Sciatic nerve (tissue), 2 donors: ENCODE measurements at places on chromosomes 7 and 10.

- no peak for DNase-seq
Measured at GRCh38 chr7:131148708-131149428, 178.8 kb upstream of the MKLN1 start.

- DNase-seq: no peak
Measured at GRCh38 chr7:49001610-49002033, 77.3 kb downstream of the CDC14C start.

GRCh38 chr7:98064233-98064632, 42.4 kb upstream of the LMTK2 start:
- no peak for DNase-seq

GRCh38 chr7:85186521-85187241, at the start of gene SEMA3D:
SEMA3D (minus strand) TSS chr7:85187056; CDS start chr7:85121891, 65,165 bp downstream.
- DNase-seq: peak; percentile 81

DNA sequence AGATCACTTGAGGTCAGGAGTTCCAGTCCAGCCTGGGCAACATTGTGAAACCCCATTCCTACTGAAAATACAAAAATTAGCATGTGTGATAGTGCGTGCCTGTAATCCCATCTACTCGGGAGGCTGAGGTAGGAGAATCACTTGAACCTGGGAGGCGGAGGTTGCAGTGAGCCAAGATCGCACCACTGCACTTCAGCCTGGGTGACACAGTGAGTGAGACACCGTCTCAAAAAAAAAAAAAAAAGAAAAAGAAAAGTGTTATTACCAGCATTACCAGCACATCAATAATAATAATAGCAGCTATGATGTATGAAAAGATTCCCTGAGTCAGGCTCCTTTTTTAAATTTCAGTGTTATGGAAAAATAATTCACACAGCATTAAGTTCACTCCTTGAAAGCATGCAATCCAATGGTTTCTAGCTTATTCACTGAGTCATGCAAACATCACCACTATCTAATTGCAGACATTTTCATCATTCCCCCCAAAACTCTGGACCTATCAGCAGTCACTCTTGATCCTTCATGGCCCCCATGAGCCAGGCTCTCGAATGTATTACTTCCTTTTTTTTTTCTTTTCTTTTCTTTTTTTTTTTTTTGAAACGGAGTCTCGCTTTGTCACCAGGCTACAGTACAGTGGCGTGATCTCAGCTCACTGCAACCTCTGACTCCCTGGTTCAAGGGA, 228.4 kb downstream of the FANK1 start:
- DNase-seq: no peak

- DNase-seq: no peak
Measured at GRCh38 chr7:130953196-130953595, 219.2 kb upstream of the KLF14 start.

- no peak for DNase-seq
Measured at GRCh38 chr7:101565601-101566209, 63.4 kb downstream of the MYL10 start.

GRCh38 chr7:73770002-73770859, at the start of gene CLDN3:
CLDN3 (minus strand) TSS chr7:73770270; CDS start chr7:73770049, 221 bp downstream.
- DNase-seq: peak; percentile 49

- DNase-seq: peak; percentile 26
Measured at GRCh38 chr7:55502124-55502857, 70.0 kb downstream of the VOPP1 start.

GRCh38 chr7:102291056-102291915, 4.6 kb downstream of the SH2B2 start:
- no peak for DNase-seq

DNA sequence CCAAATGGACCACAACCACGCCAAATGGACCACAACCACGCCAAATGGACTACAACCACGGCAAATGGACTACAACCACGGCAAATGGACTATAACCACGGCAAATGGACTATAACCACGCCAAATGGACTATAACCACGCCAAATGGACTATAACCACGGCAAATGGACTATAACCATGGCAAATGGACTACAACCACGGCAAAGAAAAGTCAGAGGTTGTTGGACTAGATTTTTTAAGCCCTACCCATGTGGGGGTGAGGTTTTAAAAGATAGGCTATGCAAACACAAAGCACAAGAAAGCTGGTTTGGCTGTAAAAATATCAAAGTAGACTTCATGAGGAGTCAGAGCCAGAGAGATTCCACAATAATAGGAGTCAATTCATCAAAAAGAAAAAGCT, 55.8 kb downstream of the NCAPG2 start:
- no peak for DNase-seq
